Urothelium cell line (cell line): ENCODE measurements at places on chromosomes 1 and 21.

DNA sequence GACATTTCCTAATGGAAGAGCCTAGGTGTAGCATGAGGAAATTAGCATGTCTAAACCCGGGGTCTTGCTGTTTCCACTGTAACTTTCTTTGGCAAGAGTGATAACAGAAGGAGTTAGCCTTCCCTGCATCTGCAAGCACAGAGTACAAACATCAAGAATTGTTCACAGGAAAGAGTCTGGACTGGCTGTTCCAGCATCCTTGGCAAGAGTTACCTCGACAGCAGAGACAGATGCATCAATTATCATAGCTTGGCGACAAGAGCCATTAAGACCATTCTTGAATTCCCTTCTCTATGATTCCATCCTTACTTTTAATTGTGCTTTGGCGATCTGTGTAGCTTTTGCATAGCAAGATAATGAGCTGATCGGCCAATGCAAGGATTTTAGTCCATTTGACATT, 82.8 kb upstream of the RALGPS2 start:
- no peak for DNase-seq

GRCh38 chr1:41236781-41237180, 5.3 kb downstream of the SCMH1 start:
- no peak for DNase-seq

- DNase-seq: no peak
Measured at GRCh38 chr1:1137256-1138045, 21.6 kb upstream of the C1orf159 start.

GRCh38 chr1:27285274-27285660, 36.7 kb upstream of the TMEM222 start:
- no peak for DNase-seq

- no peak for DNase-seq
Measured at GRCh38 chr1:46605232-46605631, 1.2 kb upstream of the MKNK1 start.

- DNase-seq: no peak
Measured at GRCh38 chr1:9389968-9390367, 97.3 kb downstream of the SPSB1 start.
